ENCODE measurements at places on chromosomes 6 and 20. TPM values are rescaled to one million over a fixed set of nuclear protein-coding genes. Genes with fewer than 3 reads are reported as not detected.

R3HDML gene
- total RNA-seq = not detected

GRCh38 chr6:144449218-144449617 lies 164.1 kb downstream of the UTRN start:
- no peaks in the 10 kb centered on the region for H3K27me3 ChIP-seq
- H3K36me3 ChIP-seq = peaks cover 93% of the 10 kb centered on the region
- no peak overlapping the region for H3K27ac ChIP-seq
- peaks cover 16% of the 10 kb centered on the region for H3K4me1 ChIP-seq
- DNase-seq = no peak
- H3K4me3 ChIP-seq = no peak overlapping the region

DDX43 gene
- 0.09 TPM for total RNA-seq

DNA sequence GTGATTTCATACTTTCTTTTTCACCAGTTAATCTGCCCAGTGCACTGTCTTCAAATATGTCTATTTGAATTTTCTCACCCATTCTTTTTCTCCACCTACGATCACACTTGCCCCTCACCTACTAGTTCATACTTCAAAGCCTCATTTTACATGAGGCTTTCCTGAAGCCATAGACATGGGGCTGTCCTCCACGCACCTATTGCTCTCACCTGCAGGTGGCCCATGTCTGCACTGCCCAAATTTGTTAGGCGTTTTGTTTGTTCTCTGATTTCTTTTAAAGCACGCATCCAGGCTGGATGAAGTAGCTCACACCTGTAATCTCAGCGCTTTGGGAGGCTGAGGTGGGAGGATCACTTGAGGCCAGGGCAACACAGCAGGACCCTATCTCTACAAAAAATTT lies 106.8 kb upstream of the RIPOR2 start:
- H3K4me1 ChIP-seq = no peaks in the 10 kb centered on the region
- H3K4me3 ChIP-seq = no peak overlapping the region
- H3K27me3 ChIP-seq = no peaks in the 10 kb centered on the region
- no peak for DNase-seq
- no peaks in the 10 kb centered on the region for H3K36me3 ChIP-seq

- H3K27ac ChIP-seq = no peak overlapping the region
- no peaks in the 10 kb centered on the region for H3K36me3 ChIP-seq
Observed at GRCh38 chr6:142746524-142746923, 198.5 kb downstream of the HIVEP2 start.

DNA sequence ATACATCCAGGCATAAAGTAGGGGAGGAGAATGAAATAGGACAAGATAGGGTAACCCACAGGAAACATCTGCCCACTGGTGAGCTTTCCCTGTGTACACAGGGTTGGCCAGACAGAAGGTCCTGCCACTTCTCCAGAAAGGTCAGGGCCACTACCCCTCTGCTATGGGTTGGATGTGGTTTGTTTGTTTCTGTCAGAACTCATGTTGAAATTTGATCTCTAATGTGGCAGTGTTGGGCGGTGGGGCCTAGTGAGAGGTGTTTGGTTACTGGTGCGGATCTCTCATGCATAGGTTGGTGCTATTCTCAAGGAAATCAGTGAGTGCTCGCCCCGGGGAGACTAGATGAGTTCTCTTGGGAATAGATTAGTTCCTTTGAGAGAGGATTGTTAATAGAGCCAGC lies 15.6 kb upstream of the MAS1 start:
- H3K27ac ChIP-seq = no peak overlapping the region
- no peak overlapping the region for H3K4me3 ChIP-seq
- no peaks in the 10 kb centered on the region for H3K4me1 ChIP-seq

TNFRSF6B gene
- 0.28 TPM for total RNA-seq

TAP1 gene
- total RNA-seq = 14.4 TPM

TOMM6 gene
- total RNA-seq = 156 TPM

GRCh38 chr6:83062225-83062624 lies 3.4 kb downstream of the UBE3D start:
- H3K4me1 ChIP-seq = peaks cover 14% of the 10 kb centered on the region
- no peak overlapping the region for H3K27ac ChIP-seq
- no peak overlapping the region for H3K4me3 ChIP-seq
- DNase-seq = no peak

GRCh38 chr6:9732056-9732455 lies 682.8 kb downstream of the TFAP2A start:
- no peaks in the 10 kb centered on the region for H3K4me1 ChIP-seq
- H3K27ac ChIP-seq = no peak overlapping the region
- H3K36me3 ChIP-seq = no peaks in the 10 kb centered on the region
- DNase-seq = no peak
- H3K4me3 ChIP-seq = no peak overlapping the region

FAM162B gene
- total RNA-seq = 2.0 TPM

GSTA4 gene
- 10.5 TPM for total RNA-seq

GRCh38 chr6:47372318-47372717 lies 62.6 kb upstream of the TNFRSF21 start:
- no peaks in the 10 kb centered on the region for H3K36me3 ChIP-seq
- no peak for DNase-seq
- H3K27ac ChIP-seq = no peak overlapping the region
- H3K27me3 ChIP-seq = no peaks in the 10 kb centered on the region
- no peak overlapping the region for H3K4me3 ChIP-seq

HDGFL1 gene
- total RNA-seq = not detected

GRCh38 chr20:23186808-23187207 lies 100.7 kb upstream of the CD93 start:
- H3K36me3 ChIP-seq = no peaks in the 10 kb centered on the region
- H3K27ac ChIP-seq = no peak overlapping the region
- H3K4me3 ChIP-seq = no peak overlapping the region
- DNase-seq = no peak

DNA sequence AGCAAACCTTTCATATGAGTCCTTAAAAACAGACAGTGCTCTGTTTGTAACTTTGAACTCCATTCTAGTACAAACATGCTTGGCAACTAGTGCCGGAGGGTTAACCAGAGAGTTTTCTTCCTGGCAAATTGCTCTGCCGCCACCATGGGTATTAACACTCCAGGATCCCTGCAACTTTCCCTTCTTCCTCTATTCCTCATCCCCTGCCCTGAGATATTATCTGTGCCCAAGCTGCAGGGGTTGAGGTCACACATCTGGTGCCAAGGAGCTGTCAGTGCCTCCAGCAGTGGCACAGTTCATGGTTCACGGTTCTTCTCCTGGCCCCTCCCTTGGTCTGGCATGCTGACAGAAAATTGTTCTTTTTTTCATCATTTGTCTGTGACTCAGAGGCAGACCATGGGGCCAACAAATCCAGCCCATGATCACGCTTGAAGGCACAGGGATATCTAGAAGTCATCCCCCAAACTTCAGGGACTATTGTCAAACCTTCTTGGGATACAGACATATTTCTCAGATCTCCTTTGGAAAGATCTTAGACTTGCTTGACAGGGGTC lies 77.5 kb downstream of the ATXN1 start:
- H3K36me3 ChIP-seq = no peaks in the 10 kb centered on the region
- no peak overlapping the region for H3K27ac ChIP-seq
- DNase-seq = no peak
- no peaks in the 10 kb centered on the region for H3K27me3 ChIP-seq

POM121L2 gene
- total RNA-seq = not detected

TMC2 gene
- not detected for total RNA-seq

GRCh38 chr6:18963439-18963838 lies 576.3 kb downstream of the RNF144B start:
- H3K36me3 ChIP-seq = no peaks in the 10 kb centered on the region
- H3K27me3 ChIP-seq = no peaks in the 10 kb centered on the region
- H3K27ac ChIP-seq = no peak overlapping the region
- no peak for DNase-seq

- no peaks in the 10 kb centered on the region for H3K36me3 ChIP-seq
- H3K4me1 ChIP-seq = no peaks in the 10 kb centered on the region
- H3K27me3 ChIP-seq = peaks cover 52% of the 10 kb centered on the region
- no peak overlapping the region for H3K4me3 ChIP-seq
- no peak overlapping the region for H3K27ac ChIP-seq
Observed at GRCh38 chr20:63422653-63423052, 49.8 kb downstream of the KCNQ2 start.

DNA sequence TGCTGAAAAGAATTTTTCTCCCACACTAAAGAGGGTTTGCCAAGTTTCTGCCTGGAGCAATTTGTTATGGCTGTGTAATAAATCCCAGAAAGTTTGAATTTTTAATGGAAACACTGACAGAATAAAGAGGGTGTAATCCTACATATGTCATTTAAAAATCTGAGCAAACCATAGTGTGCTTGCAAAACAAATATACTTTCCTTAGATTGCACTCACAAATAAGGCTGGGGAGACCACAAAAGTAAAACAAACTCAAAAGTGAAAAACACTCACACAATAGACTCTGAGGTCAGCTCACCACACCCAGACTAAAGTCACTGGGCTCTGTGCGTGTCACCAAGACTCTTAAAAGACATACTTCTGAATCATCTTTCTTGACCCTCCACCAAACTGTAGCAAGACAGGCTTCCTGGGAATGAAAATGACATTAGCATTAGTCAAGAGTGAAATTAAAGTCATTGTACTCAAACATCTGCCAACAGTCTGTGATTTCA lies 4.8 kb upstream of the ATXN1 start:
- H3K27me3 ChIP-seq = no peaks in the 10 kb centered on the region
- no peaks in the 10 kb centered on the region for H3K36me3 ChIP-seq
- no peak overlapping the region for H3K4me3 ChIP-seq
- H3K27ac ChIP-seq = no peak overlapping the region

GRCh38 chr6:143562143-143562542 lies 50.6 kb upstream of the FUCA2 start:
- H3K36me3 ChIP-seq = no peaks in the 10 kb centered on the region
- H3K27ac ChIP-seq = no peak overlapping the region
- DNase-seq = no peak
- no peak overlapping the region for H3K4me3 ChIP-seq
- no peaks in the 10 kb centered on the region for H3K27me3 ChIP-seq

- H3K4me1 ChIP-seq = peaks cover 34% of the 10 kb centered on the region
- no peaks in the 10 kb centered on the region for H3K27me3 ChIP-seq
- no peak for DNase-seq
Observed at GRCh38 chr20:38863024-38863851, 57.7 kb downstream of the PPP1R16B start.

DNA sequence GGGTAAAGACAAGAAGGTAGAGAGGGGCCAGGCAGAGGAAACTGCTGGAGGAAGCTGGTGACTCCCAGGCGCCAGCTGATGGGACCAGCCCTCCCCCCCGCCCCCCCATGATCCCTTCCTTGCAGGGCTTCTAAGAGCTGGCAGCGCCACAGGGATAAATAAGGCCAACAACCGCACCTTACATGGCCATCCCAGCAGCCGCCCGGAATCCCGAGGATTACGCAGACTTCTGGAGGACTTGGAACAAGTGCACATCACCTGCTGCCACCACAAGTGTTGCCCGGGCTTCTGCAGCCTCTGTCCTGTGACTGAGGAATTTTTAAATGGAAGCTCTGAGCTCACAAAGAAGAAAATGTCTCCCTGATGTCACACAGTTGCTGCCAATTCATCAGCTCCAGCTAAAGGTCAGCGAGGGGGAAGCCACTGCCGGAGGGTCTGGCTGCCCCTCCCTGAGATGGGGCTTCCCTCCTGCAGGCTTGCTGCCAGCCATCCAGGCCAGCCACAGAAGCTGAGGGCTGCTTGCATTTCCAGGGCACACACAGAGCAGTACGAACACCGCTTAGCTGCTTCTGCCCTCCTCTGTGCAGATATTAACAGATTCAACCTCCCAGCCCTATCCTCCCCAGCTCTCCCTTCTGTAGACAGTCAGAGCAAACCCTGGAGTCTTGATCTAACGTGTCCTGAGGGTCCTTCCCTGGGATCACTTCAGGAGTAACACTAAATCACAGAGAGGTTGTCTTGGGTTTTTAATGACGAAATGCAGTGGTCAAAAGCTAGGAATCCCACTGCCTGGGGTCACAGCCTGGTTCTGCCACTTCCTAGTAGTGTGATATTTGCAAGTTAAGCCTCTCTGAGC lies 38.6 kb upstream of the PIM1 start:
- H3K27ac ChIP-seq = peak overlapping the region; percentile 89
- H3K36me3 ChIP-seq = no peaks in the 10 kb centered on the region
- peaks cover 24% of the 10 kb centered on the region for H3K4me1 ChIP-seq
- H3K27me3 ChIP-seq = no peaks in the 10 kb centered on the region

GRCh38 chr6:110900028-110900598 lies 25.5 kb downstream of the AMD1 start:
- H3K4me1 ChIP-seq = no peaks in the 10 kb centered on the region
- H3K27ac ChIP-seq = no peak overlapping the region
- no peaks in the 10 kb centered on the region for H3K36me3 ChIP-seq
- no peak for DNase-seq

DNA sequence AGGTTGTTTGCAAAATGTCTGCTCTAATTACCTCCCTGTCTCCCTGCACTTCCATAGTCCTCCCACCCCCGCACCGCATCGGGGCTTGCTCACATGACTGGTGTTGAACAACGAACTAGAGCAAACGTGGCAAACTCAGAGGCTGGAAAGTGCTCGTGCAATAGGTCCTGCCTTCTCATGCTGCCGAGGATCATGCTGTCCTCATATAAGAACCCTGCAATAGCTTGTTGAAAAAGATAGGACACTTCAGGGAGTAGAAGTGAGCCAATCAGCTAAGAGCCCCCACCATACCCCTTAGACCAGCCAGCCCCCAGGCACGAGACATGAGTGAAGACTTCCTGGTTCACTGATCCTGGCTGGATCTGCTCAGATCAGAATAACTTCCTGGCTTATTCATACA lies 219.2 kb downstream of the C6orf118 start:
- no peaks in the 10 kb centered on the region for H3K4me1 ChIP-seq
- no peaks in the 10 kb centered on the region for H3K36me3 ChIP-seq
- no peaks in the 10 kb centered on the region for H3K27me3 ChIP-seq
- no peak for DNase-seq
- H3K27ac ChIP-seq = no peak overlapping the region

APMAP gene
- 44.6 TPM for total RNA-seq

- H3K27ac ChIP-seq = no peak overlapping the region
- no peaks in the 10 kb centered on the region for H3K4me1 ChIP-seq
- no peak overlapping the region for H3K4me3 ChIP-seq
Observed at GRCh38 chr6:96721227-96721626, 116.0 kb downstream of the GPR63 start.

- no peaks in the 10 kb centered on the region for H3K36me3 ChIP-seq
- H3K4me1 ChIP-seq = peaks cover 14% of the 10 kb centered on the region
- DNase-seq = no peak
- H3K27me3 ChIP-seq = no peaks in the 10 kb centered on the region
Observed at GRCh38 chr6:4946521-4946920, 57.3 kb downstream of the RPP40 start.

DNA sequence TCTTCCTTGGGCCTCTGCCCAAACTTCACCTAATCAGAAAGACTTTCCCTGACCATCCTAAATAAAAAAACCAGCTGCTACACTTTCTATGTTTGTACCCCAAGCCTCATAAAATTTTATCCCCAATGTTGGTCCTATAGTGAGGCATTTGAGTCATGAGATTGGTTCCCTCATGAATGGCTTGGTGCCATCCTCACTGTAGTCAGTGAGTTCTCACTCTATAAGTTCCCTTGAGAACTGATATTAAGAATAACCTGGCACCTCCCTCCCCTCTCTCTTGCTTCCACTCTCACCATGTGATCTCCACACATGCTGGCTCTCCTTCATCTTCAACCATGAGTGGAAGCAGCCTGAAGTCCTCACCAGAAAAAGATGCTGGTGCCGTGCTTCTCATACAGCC lies 316.9 kb upstream of the PRDM1 start:
- H3K27ac ChIP-seq = no peak overlapping the region
- H3K4me1 ChIP-seq = no peaks in the 10 kb centered on the region
- H3K27me3 ChIP-seq = no peaks in the 10 kb centered on the region
- no peak for DNase-seq
- no peak overlapping the region for H3K4me3 ChIP-seq

AVP gene
- total RNA-seq = not detected

GPR63 gene
- total RNA-seq = 2.5 TPM

NOX3 gene
- not detected for total RNA-seq

Data from heart right ventricle (tissue), 16 donors.